ENCODE measurements at places on chromosomes 12 and 14. TPM values are rescaled to one million over a fixed set of nuclear protein-coding genes. Genes with fewer than 3 reads are reported as not detected.
A peak's percentile ranks its signal among the peaks of the same experiment; 100 is the strongest.

DNA sequence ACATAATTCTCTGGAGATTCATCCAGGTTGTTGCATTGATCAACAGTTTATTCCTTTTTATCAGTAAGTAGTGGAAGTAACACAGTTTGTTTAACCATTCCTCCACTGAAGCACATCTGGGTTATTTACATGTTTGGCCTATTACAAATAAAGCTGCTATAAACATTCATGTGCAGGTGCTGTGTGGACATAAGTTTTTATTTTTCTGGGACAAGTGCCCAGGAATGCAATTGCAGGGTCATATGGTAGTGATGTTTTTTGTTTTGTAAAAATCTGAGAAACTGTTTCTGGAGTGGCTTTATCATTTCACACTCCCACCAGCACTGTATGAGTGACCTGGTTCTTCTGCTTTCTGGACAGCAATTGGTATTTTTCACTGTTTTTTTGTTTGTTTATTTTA lies 505.4 kb downstream of the CCER1 start:
- no peak overlapping the region for H3K4me3 ChIP-seq
- H3K27me3 ChIP-seq, result no peaks in the 10 kb centered on the region
- H3K4me1 ChIP-seq, result no peaks in the 10 kb centered on the region
- H3K36me3 ChIP-seq, result no peaks in the 10 kb centered on the region
- no peak for DNase-seq
- no peak overlapping the region for H3K27ac ChIP-seq

The PTPRB gene
- 1.2 TPM for total RNA-seq

DNA sequence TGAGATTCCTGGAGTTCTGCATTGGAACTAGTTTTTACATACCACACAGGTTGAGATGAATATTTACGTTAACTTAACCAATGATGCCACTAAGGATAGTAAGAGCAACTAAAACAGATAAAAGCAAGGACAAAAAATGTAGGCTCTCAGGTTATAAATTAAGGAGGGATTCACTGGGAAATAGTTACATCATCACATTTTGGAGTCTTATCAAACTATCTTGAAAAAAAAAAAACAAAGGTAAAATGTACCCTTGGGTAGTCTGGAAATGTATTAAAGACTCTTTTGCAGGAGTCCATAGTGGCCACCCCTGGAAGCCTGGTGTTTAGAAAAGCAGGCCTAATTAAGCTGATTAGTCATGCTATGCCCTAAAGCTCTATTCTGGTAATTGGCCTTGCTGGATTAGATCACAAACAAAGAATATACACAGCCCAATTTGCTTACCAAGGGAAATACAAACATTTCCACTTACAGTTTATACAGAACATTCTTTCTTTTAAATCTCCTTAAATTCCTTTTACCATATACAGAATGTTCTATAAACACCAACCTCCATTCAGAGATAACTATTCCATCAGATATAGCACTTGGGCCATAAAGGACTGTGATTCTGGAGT lies 39.3 kb downstream of the SLC25A47 start:
- no peak overlapping the region for H3K4me3 ChIP-seq
- DNase-seq, result no peak
- peak overlapping the region; percentile 46 for H3K27ac ChIP-seq
- no peaks in the 10 kb centered on the region for H3K27me3 ChIP-seq

- no peaks in the 10 kb centered on the region for H3K36me3 ChIP-seq
- H3K4me3 ChIP-seq, result no peak overlapping the region
- no peaks in the 10 kb centered on the region for H3K27me3 ChIP-seq
- peaks cover 6% of the 10 kb centered on the region for H3K4me1 ChIP-seq
These were observed 124.8 kb upstream of the WSCD2 start for GRCh38 chr12:108004319-108004718.

DNA sequence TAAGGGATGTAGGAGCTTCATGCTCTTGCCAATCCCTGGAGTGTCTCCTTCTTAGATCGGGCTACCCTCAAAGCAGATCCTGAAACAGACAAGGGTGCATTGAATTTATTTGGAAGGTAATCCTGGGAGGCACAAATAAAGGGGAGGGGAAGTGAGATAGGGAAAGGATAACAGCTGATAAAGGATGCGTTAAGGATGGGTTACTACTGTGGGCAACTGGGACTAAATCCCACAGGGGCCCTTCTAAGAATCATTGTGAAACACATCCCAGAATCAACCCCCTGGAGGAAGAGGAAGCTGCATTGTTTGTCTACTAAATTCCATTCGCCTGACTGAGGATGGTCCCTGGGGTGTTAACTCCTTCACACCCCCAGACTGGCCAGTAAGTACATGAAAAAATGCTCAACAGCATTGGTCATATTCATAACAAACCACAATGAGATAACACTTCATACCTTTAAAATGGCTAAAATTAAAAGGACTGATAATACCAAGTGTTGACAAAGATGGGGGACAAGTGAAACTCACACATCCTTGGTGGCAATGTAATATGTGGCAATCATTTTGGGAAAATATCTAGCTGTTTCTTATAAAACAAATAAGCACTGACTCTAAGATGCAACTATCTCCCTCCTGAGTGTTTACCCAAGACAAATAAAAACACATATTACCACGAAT lies 37.0 kb upstream of the CMKLR1 start:
- H3K4me1 ChIP-seq, result no peaks in the 10 kb centered on the region
- H3K27me3 ChIP-seq, result no peaks in the 10 kb centered on the region
- no peaks in the 10 kb centered on the region for H3K36me3 ChIP-seq
- DNase-seq, result no peak
- H3K4me3 ChIP-seq, result no peak overlapping the region

DNA sequence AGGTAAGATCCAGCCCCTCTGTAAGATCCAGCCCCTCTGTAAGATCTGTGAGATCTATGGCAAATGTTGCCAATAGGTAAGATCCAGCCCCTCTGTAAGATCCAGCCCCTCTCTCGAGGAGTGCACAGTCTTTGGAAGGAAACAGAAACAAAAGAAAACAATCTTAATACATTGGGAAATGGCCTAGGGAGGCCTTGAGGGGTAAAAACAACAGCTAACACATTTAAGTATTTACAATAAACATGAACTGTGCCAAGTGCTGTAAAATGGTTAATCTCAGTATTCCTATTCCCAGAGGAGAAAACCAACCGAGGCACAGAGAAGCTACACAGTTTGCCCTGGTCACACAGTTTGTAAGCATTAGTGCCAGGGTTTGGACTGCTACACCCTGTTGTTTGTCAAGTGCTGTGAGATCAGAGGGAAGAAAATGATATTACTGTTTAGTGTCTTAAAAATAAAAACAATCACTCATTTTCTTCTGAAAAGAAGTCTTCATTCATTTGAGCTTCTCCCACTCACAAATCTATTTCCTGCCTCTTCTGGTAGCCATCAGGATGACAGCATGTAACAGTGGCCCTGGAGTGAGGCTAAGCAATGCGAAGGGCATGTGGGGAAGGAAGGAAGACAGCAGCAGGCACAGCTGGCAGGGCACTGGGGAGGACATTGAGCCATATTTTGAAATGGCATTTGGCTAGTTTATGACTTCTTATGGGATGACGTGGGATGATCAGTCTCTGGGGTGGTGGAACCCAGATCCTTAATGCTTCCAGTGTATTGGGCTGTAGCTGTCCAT lies 118.7 kb upstream of the PTPRQ start:
- H3K4me3 ChIP-seq, result no peak overlapping the region
- DNase-seq, result no peak
- H3K27me3 ChIP-seq, result no peaks in the 10 kb centered on the region
- no peak overlapping the region for H3K27ac ChIP-seq
- H3K4me1 ChIP-seq, result peaks cover 7% of the 10 kb centered on the region

Measured in hepatocyte (in vitro differentiated cells).